ENCODE measurements at places on chromosomes 7 and 10.

DNA sequence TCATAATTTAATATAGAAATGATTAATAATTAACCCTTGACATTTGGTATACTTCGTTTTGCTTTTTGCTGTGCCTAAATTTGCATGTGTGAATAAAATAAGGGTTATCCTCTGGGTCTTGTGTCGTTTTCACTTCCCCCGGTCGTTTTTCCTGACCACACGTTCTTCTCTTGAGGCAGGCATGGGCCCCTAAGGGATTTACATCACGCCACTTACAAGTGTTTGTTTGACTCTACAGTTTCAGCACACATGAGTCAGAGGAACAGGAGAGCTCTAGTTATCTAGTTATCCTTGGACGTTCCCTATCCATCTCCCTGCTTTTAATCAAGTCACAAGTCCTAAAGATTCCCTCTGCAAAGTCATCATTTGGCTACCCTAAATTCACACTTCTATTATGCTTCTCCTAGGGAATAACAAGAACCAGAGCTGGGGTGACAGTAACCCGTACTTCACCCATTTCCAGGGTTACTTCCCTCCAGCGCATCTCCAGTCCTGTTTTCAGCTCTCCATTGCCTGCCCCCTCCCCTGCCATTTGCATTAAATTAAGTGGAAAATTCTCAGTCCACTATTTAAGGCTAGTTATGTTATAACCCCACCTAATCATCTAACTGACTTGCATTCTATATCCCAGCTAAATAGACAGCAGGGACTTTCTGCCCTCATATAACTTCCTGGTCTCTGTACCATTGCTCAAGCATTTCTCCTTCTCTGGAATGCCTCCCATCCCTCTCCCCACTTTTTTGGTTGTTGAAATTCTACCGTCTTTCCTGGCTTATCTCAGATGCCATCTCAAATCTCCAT, 206.9 kb downstream of the PTEN start:
- no peak for DNase-seq

DNA sequence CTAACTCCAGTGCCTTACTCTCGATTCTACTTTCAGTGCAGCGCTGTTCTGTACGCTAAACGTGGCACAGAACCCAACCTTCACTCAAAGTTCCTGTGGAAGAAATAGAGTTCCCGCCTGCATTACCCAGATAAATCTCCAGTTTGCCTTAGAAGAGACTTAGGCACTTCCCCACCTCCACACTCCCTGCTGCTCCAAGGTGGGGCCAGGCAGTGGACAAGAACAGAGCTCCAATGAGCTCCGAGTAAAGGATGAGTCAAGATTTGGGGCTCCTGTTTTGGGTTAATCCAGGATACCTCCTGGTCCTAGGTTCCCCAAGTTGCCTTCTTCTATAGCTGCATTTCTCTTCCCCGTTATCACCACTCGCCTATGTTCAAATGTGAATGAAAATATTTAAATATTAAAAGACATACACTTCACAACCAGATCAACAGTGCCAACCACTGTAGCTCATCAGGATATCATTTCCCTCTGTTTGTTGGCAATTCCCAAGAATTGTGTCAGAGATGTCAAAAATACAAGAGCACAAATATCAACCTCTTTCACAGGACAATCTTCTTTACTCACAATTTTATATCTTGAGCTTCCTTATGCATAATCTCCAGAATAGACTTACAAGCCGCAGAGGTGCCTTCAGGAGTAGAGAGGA, 48.0 kb downstream of the MALSU1 start:
- no peak for DNase-seq

GRCh38 chr7:140857048-140857447, 67.7 kb downstream of the BRAF start:
- no peak for DNase-seq

- no peak for DNase-seq
These were observed 59.9 kb downstream of the PON1 start for GRCh38 chr7:95264363-95264891.

- no peak for DNase-seq
These were observed 76.5 kb upstream of the GRID1 start for GRCh38 chr10:86443069-86443468.
